Muscle of arm (tissue), 14 donors: ENCODE measurements at places on chromosomes 4 and X. TPM values are rescaled to one million over a fixed set of nuclear protein-coding genes. Genes with fewer than 3 reads are reported as not detected.

- no peak for DNase-seq
These were observed 23.9 kb upstream of the CXCL13 start for GRCh38 chr4:77581724-77582123.

DNA sequence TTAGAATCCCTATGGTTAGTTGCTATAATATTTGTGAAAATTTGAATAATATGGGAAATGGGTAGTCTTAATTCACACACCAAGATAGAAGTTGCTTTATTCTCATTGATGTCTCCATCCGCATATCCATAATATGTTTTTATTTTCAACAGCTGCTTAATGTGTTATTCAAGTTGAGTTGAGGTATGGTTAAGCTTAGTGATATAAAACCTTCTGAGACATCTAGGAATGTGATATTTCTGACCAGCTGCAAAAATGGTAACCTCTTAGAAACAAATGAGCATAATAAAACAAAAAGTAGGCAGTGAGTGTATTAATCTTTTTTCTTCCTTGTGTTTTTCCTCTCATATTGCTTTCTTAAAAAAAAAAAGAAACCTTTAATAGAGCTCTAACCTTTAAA is 172.9 kb downstream of the TENM3 start:
- DNase-seq, result no peak

Gene RNF150
- polyA plus RNA-seq, result 46.7 TPM

DNA sequence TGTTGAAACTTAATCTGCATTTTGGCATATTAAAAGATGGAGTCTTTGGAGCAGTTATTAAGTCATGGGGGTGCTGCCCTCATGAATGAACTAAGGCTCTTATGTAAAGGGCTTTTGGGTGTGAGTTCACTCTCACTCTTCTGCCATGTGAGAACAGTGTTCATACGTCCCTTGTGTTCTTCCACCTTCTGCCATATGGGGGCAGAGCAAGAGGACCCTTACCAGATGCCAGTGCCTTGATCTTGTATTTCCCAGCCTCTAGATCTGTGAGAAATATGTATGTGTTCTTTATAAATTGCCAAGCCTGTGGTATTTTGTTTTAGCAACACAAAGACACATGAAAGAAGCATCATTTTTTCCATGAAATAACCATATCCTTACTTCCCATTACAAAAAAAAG is 213.9 kb downstream of the SPOCK3 start:
- DNase-seq, result no peak

DNA sequence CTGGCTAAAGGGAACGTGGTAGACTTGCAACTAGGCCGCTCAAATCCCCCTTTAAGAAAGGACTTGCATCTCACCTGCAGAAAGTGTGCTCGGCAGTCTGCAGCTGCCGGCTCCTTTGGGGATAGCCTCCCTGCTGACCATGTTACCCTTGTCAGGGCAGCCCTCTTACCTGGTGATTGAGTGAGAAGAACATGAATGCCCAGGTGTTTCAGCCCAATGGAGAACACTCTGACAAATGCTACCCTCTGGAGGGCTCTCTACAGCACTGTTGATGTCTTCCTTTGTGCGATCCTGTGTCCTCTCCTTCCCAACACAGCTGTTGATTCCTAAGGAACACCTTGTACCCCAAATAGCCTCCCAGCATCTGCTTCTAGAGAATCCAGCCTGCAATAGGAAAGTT is 178.7 kb upstream of the LDB2 start:
- no peak for DNase-seq

Gene SH2D1A
- polyA plus RNA-seq, result not detected

DNA sequence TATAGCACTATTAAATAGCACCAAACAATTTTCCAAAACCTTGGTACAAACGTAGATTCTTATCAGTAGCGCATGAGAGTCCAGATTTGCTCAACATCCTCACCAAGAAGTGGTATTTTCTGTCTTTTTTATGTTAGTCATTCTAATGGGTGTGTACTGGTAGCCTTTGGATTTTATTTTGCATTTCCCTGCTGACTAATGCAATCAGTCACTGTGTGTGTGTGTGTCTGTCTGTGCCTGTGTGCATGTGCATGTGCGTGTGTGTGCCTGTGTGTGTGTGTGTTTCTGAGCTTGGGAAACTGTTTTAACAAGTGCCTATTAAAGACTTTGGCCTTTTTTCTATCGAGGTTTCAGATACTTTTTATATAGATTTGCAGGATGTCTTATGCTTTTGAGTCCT is 82.2 kb upstream of the MAGEA10 start:
- DNase-seq, result no peak

Gene PDZD4
- polyA plus RNA-seq, result 3.8 TPM
